ENCODE measurements at places on chromosomes 11 and 22. TPM values are rescaled to one million over a fixed set of nuclear protein-coding genes. Genes with fewer than 3 reads are reported as not detected.

Gene MYO18B
- total RNA-seq, result not detected

Gene ZNF214
- 1.7 TPM for total RNA-seq

Gene NCAM1
- not detected for total RNA-seq

Gene MMP7
- total RNA-seq, result not detected

Gene TSSK2
- not detected for total RNA-seq

Gene SLC35F2
- 51.8 TPM for total RNA-seq

Gene DDI1
- not detected for total RNA-seq

Gene TREH
- not detected for total RNA-seq

Gene HSPB2
- total RNA-seq, result not detected

Gene FGF19
- total RNA-seq, result not detected

Gene OR4A16
- not detected for total RNA-seq

Gene JHY
- 5.5 TPM for total RNA-seq

Gene POU2AF2
- not detected for total RNA-seq

Gene UPB1
- total RNA-seq, result not detected

Gene TRIM29
- 326 TPM for total RNA-seq

Gene GAB2
- total RNA-seq, result 7.0 TPM

Gene CHST1
- total RNA-seq, result not detected

Gene ENTHD1
- total RNA-seq, result not detected

Gene IFITM10
- total RNA-seq, result 0.79 TPM

Gene OR51B5
- not detected for total RNA-seq

Gene IL18
- 1.1 TPM for total RNA-seq

Gene NXPE2
- total RNA-seq, result 0.76 TPM

Gene CSRP3
- not detected for total RNA-seq
